Endodermal cell (in vitro differentiated cells): ENCODE measurements at places on chromosomes 12 and 14. TPM values are rescaled to one million over a fixed set of nuclear protein-coding genes. Genes with fewer than 3 reads are reported as not detected.

GRCh38 chr14:70392676-70393075 is 24.2 kb downstream of the SYNJ2BP start:
- H3K36me3 ChIP-seq = peaks cover 44% of the 10 kb centered on the region
- no peaks in the 10 kb centered on the region for H3K27me3 ChIP-seq
- H3K4me1 ChIP-seq = peaks cover 5% of the 10 kb centered on the region
- DNase-seq = no peak
- H3K27ac ChIP-seq = no peak overlapping the region

- peak; percentile 69 for DNase-seq
- H3K27ac ChIP-seq = no peak overlapping the region
- H3K27me3 ChIP-seq = no peaks in the 10 kb centered on the region
- no peak overlapping the region for H3K4me3 ChIP-seq
- no peaks in the 10 kb centered on the region for H3K36me3 ChIP-seq
Observed at GRCh38 chr12:102543494-102544485, 63.4 kb upstream of the IGF1 start.

DNA sequence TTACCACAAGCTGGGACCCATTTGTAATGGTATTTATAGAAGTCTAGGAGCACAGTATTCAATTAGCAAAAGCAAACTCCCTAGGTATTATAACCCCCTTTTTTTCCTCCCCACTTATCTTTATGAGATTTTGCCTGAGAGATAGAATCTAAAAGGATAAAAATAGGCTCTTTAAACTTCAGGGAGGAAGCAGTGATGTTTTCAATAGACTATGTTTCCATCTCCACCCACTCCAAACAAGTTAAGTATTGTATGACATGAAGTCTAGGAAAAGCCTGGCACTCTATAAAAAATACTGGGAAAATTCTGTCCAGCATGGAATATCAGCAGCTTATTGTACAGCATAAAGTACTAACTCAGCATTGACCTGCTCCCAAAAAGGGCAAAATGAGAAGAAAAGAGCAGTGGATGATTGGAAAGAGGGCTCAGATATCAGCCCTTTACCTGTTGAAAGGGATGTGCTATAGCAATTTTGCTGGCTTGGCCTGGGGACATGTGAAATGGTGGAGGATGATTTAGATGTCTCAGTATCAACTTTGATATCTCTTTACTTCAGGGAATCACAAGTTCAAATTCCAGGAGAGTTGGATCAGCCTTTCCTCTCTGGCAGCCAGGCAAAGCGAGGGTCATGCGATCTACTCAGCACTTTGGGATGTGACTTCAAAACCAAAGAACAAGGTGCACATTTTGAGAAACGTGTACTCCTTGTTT is 72.4 kb downstream of the IGF1 start:
- no peaks in the 10 kb centered on the region for H3K27me3 ChIP-seq
- peaks cover 5% of the 10 kb centered on the region for H3K4me1 ChIP-seq
- H3K27ac ChIP-seq = no peak overlapping the region
- no peaks in the 10 kb centered on the region for H3K36me3 ChIP-seq

DNA sequence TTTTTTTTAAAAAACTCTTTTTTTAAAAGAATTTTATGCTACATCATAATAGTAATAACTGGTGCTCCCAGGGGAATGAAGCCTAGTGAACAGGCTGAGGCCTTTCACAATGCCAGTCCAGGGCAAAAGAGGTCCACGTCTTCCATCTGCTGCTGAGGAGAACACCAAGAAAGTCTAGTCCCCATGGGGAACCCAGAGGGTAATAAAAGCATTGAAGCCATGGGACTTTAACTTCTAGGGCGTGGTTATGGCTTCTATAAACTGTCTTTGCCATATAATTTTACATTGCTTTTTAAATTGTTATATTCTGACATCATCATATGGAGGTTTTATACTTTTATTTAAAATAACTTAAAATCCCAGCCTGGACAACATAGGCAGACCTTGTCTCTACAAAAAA is 64.3 kb downstream of the SLC16A7 start:
- no peak for DNase-seq
- no peaks in the 10 kb centered on the region for H3K36me3 ChIP-seq
- H3K27me3 ChIP-seq = no peaks in the 10 kb centered on the region
- H3K4me3 ChIP-seq = no peak overlapping the region
- H3K27ac ChIP-seq = no peak overlapping the region

- peak; percentile 37 for DNase-seq
- no peak overlapping the region for H3K4me3 ChIP-seq
- no peaks in the 10 kb centered on the region for H3K36me3 ChIP-seq
- no peak overlapping the region for H3K27ac ChIP-seq
- H3K27me3 ChIP-seq = no peaks in the 10 kb centered on the region
Observed at GRCh38 chr14:64632056-64632455, 72.2 kb upstream of the PLEKHG3 start.

GRCh38 chr14:94775871-94776210 is 5.9 kb upstream of the GSC start:
- H3K27me3 ChIP-seq = peaks cover 46% of the 10 kb centered on the region
- no peak overlapping the region for H3K27ac ChIP-seq
- no peaks in the 10 kb centered on the region for H3K36me3 ChIP-seq
- DNase-seq = no peak

DNA sequence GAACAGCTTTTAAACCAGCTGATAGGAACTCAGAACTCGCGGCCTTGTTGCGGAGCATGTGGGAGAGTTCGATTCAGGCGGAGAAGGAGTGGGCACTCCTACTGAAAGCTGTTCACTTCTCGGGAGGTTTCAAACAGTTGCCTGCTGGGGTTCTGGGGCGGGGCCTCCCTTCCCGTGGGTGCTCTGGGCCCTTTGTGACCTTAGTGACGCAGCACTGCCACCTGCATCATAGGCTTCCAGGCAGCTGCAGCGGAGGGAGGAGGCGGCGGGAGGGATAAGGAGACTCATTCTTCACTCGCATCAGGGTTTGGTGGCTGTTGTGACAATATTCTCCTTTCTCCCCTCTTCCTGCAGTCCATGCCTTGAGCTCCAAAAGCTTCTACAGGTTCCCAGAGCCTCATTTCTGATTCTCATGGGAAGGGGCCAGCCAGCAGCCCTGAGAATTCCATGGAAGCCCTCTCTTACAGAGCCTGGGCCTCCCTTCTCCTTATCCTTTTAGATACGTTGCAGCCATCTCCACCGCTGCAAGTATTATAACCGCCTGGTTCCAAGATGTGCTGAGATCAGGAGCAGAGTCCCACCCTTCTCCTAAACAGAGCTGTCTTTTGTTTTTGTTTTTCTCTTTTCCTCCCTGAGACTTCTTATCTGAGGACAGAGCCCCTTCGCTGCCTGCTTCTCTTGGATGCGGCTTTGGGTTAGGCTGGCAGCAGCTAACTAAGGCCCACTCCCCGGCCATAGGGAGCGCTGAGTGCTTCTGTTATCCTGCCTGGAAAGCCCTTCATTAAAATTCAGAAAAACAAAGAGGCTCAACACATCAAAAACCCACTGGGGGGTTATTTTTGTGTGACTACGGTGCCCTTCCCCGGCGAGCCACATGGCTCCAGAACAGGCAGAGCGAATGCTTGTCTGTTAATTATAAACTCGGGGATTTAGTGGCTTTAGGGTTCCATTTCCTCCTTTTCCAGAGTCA is 67.6 kb upstream of the GPATCH2L start:
- H3K36me3 ChIP-seq = no peaks in the 10 kb centered on the region
- no peak overlapping the region for H3K4me3 ChIP-seq
- peak overlapping the region; percentile 86 for H3K27ac ChIP-seq
- peak; percentile 69 for DNase-seq
- H3K27me3 ChIP-seq = no peaks in the 10 kb centered on the region

- H3K27ac ChIP-seq = no peak overlapping the region
- H3K4me1 ChIP-seq = peaks cover 23% of the 10 kb centered on the region
- no peaks in the 10 kb centered on the region for H3K27me3 ChIP-seq
- H3K36me3 ChIP-seq = peaks cover 5% of the 10 kb centered on the region
- H3K4me3 ChIP-seq = peak overlapping the region; percentile 90
Observed at GRCh38 chr14:104689881-104690711, 678 bp downstream of the INF2 start.

DNA sequence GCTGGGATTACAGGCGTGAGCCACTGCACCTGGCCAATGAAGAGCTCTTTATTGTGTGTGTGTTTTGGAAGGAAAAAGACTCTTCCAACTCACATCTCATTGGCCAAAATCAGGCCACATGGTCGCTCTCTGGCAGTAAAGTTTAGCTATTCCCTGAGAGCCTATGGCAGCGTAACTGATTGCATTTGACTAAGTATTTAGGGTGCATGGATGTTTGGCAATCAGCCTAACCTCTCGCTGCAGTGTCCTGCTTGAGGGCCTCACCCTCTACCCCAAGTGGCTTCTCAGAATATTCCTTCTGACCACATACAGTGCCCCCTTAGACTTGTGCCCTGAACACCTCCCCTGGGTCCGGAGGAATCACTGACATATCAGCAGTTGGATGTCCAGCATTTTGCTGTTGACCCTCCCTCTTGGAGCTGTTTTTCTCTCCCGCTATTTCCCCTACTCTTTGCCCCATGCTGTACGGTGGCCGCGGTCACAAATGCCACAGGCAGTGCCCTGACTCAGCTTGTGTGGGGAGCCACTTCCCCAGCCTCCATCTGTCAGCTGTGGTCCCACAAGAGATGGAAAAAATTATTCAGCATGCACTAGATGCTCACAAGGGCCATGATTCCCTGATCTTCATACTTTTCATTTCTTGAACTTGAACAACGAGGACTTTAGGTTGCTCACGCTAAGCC is 9.5 kb downstream of the PHETA1 start:
- H3K27me3 ChIP-seq = no peaks in the 10 kb centered on the region
- peak overlapping the region; percentile 13 for H3K27ac ChIP-seq
- peaks cover 3% of the 10 kb centered on the region for H3K4me1 ChIP-seq
- no peak overlapping the region for H3K4me3 ChIP-seq
- DNase-seq = no peak

GRCh38 chr14:80700601-80701000 is 240.9 kb downstream of the CEP128 start:
- no peaks in the 10 kb centered on the region for H3K27me3 ChIP-seq
- H3K27ac ChIP-seq = no peak overlapping the region

- peak; percentile 59 for DNase-seq
- H3K27me3 ChIP-seq = peaks cover 26% of the 10 kb centered on the region
- H3K4me3 ChIP-seq = no peak overlapping the region
- no peak overlapping the region for H3K27ac ChIP-seq
Observed at GRCh38 chr12:45634273-45634917, 95.1 kb upstream of the ARID2 start.

GRCh38 chr12:115957686-115958290 is 319.7 kb downstream of the MED13L start:
- H3K4me1 ChIP-seq = no peaks in the 10 kb centered on the region
- no peak overlapping the region for H3K4me3 ChIP-seq
- H3K27ac ChIP-seq = no peak overlapping the region
- H3K36me3 ChIP-seq = peaks cover 61% of the 10 kb centered on the region

GRCh38 chr14:55673048-55673447 is 93.0 kb downstream of the KTN1 start:
- DNase-seq = no peak
- H3K27me3 ChIP-seq = no peaks in the 10 kb centered on the region
- H3K4me1 ChIP-seq = no peaks in the 10 kb centered on the region
- H3K27ac ChIP-seq = no peak overlapping the region

- no peaks in the 10 kb centered on the region for H3K27me3 ChIP-seq
- no peak overlapping the region for H3K27ac ChIP-seq
- H3K4me1 ChIP-seq = no peaks in the 10 kb centered on the region
- DNase-seq = no peak
Observed at GRCh38 chr14:81303258-81303935, 82.6 kb upstream of the GTF2A1 start.

GRCh38 chr12:44245932-44246331 is 410.1 kb downstream of the TMEM117 start:
- H3K4me3 ChIP-seq = no peak overlapping the region
- H3K36me3 ChIP-seq = no peaks in the 10 kb centered on the region
- H3K27me3 ChIP-seq = no peaks in the 10 kb centered on the region
- DNase-seq = no peak

DNA sequence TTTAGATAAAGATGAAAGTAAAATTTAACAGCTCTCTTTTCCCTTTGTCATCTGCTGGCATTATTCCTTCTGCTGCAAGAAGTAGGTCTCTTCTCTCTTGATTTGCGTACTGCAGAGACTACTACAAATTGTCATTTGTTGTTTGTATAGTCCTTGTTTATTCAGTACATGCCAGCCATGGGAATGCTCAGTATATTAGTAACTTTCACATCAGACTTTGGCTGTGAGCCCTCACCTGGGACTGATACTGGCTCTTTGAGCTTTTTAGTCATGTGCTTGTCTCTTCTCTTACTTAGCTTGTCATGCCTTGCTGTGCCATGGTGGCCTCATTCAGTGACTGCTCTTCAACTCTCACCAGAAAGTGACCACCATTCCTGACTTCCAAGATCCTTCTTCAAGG is 169.8 kb downstream of the PRKCH start:
- H3K36me3 ChIP-seq = no peaks in the 10 kb centered on the region
- H3K4me1 ChIP-seq = peaks cover 2% of the 10 kb centered on the region
- DNase-seq = no peak

DNA sequence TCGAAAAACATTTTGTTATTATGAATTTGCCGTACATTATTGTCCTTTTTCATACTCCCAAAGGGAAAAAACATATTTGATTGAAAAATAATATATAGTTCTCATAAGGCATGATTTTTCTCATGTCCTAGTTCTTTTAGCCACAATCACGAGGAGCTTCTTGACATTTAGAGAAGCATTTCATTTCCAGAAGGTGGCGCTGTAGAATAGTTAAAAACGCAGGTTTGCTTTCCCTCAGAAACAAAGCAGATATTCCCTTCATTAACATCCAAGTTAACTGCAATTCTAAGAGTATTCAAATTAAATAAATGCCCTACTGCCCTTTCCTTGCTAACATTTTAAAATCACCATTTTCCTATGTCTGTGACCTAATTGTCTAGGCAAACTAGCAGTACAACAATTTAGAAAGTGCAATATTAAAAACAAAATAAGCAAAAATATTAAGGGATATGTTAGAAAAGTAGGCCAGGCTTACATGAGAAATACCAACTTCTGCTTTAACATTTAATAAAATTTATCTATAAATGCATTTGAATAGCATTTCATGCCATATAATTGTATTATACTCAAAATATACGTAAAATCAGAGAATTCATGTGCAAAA is 10.9 kb upstream of the PIK3C2G start:
- DNase-seq = no peak
- no peak overlapping the region for H3K4me3 ChIP-seq
- no peaks in the 10 kb centered on the region for H3K36me3 ChIP-seq
- H3K4me1 ChIP-seq = no peaks in the 10 kb centered on the region

DNA sequence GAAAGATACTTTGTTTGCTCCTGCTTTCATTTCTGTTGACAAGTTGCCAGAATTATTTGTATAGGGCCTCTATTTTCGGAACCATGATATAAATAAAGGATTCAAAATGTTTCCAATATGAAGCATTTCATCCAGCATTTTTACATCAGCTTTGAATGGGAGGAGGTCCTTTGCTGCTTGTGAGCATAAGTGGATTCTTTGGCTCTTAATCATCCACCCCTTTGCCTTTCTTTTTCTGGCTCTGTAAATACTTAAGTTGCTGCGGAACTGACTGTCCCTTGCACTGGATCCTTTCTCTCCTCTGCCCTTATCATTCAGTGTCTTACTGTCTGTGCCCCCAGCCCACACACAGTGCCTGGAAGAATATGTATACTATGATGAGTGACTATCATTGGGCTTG is 357.3 kb upstream of the RGS6 start:
- peaks cover 14% of the 10 kb centered on the region for H3K4me1 ChIP-seq
- no peaks in the 10 kb centered on the region for H3K27me3 ChIP-seq
- peak overlapping the region; percentile 2 for H3K4me3 ChIP-seq
- DNase-seq = no peak

The CNTN1 gene
- total RNA-seq = 8.4 to 10.9 TPM (median 9.1 TPM) in 3 replicates

The DACT1 gene
- 0.42 to 1.4 TPM (median 0.46 TPM) in 3 replicates for total RNA-seq

The FAM181A gene
- not detected in 3 replicates for total RNA-seq

The SLC39A5 gene
- 1.5 and 2.5 TPM in 2 replicates for total RNA-seq

The ELK3 gene
- 18.1 and 18.2 TPM in 2 replicates for total RNA-seq

The NCOR2 gene
- 175 and 185 TPM in 2 replicates for total RNA-seq

The ITPR2 gene
- 13.2 to 22.2 TPM (median 14.8 TPM) in 3 replicates for total RNA-seq

The PTGDR gene
- 0.32 TPM in 1 of 3 replicates, not detected in the others for total RNA-seq

The KLHL33 gene
- total RNA-seq = 0.09 TPM in 2 replicates

The KIF26A gene
- total RNA-seq = 16.8 to 36.9 TPM (median 36.7 TPM) in 3 replicates
